ENCODE measurements at places on chromosomes 6 and 20. TPM values are rescaled to one million over a fixed set of nuclear protein-coding genes. Genes with fewer than 3 reads are reported as not detected.

- no peak overlapping the region for H3K27ac ChIP-seq
- no peaks in the 10 kb centered on the region for H3K36me3 ChIP-seq
- no peaks in the 10 kb centered on the region for H3K4me1 ChIP-seq
Measured at GRCh38 chr20:4427940-4428586, 293.6 kb upstream of the PRND start.

DNA sequence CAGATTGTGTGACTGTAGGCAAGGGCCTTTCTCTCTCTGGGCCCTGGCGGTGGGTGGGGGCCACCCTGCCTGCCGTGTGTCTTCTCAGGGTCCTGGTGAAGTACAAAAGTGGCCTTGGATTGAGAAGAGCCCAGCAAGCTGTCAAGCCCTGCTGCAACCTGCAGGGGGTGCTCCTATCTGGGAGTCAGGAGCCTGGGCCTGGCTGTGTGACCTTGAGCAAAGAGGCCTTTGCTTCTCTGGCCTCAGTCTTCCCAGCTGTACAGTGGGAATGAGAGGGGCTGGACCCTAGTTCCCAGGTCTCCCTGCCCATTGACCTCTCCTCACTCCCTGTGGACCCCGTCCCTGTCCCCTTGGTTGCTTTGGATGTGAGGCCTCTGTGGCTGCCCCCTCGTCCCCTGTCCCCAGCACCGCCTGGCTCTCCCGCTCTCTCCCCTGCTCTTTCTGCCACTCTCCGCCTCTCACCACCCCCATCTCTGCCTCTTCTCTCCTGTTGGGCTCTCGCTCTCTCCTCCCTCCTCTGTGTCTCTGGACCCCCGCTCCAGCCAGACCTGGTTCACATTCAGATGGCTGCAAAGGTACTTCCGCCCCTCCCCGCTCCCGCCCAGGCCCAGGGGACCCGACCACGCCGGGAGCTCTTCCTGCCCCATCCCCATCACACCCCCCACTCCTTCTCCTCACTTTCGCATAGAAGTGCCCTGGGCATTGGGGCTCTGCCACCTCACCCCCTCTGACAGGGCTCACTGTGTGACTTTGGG, 46.7 kb downstream of the SRC start:
- H3K27ac ChIP-seq, result no peak overlapping the region
- H3K4me1 ChIP-seq, result no peaks in the 10 kb centered on the region
- no peaks in the 10 kb centered on the region for H3K27me3 ChIP-seq
- H3K4me3 ChIP-seq, result no peak overlapping the region

DNA sequence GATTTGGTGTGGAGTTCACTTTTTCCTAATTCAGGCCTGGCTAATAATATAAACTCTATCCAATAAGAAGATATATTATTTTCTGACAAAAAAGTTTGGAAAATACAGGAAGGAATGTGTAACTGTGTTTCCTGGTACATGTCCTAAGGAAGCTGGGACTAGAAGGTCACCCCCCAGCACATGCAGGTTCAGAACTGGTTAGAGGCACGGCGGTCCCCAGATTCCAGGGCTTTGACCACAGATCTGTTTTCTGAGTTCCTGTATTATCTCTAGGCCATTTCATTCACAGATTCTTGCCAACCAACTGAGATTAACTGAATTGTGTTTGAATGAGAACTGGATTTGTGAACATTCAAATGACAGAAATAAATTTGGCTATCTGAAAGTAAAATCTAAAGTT, 94.5 kb downstream of the TULP4 start:
- peaks cover 8% of the 10 kb centered on the region for H3K4me1 ChIP-seq
- H3K4me3 ChIP-seq, result no peak overlapping the region
- no peak for DNase-seq
- H3K36me3 ChIP-seq, result no peaks in the 10 kb centered on the region
- no peak overlapping the region for H3K27ac ChIP-seq

DNA sequence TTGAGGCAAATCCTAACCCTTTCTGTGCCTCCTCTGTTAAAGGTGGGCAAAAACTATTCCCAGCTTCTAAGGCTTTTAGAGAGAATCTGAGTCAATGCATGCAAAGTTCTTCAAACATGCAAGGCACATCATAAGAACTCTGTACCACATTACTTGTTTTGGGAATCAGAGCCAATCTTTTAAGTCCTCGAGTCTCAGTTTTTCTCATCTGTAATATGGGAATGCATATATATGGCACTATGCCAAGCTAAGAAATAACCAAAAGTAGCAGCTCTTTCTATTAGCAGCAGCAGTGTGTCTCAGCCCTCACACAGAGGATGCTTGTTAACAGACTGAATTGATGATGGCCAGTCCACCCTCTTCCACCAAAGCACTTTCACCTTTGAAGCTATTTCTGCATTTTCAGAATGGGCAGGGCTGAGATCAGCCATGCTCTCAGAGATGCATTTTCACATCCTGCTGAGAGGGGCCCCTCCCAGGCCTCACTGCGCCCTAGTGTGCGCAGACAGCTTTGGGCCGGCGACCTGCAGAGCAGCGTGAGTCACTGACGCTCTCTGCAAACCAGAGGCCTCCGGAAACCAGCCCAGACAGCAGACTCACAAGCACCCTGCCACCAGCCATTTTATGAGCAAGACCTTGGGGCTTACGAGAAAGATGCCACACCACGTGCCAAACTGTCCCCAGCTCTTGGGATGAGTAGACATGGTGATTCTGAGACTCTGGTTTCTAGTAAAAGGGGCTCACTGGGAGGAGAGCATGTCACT, 138.0 kb downstream of the NFATC2 start:
- no peaks in the 10 kb centered on the region for H3K36me3 ChIP-seq
- no peak overlapping the region for H3K27ac ChIP-seq
- DNase-seq, result no peak
- H3K4me3 ChIP-seq, result no peak overlapping the region
- peaks cover 6% of the 10 kb centered on the region for H3K4me1 ChIP-seq

DNA sequence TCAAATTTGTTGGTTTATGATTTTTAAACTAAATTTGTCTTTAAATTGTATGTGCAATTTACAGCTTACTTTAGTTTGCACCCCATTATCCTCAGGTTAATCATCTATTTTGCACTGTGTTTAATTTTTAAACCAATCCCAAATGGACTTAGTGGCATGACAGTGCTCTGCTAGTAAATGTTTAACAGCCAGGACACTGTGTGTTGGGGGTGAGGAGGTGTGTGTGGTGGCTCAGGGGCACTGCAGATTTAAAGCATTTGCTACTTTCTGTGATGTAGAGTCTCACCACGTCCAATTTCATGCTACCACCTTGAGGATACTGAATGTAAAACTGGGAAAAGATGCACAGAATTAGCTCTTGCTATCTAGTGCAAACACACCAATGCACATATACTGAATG, 225.7 kb downstream of the HAO1 start:
- H3K4me3 ChIP-seq, result no peak overlapping the region
- no peaks in the 10 kb centered on the region for H3K36me3 ChIP-seq
- no peak for DNase-seq
- H3K27ac ChIP-seq, result no peak overlapping the region

DNA sequence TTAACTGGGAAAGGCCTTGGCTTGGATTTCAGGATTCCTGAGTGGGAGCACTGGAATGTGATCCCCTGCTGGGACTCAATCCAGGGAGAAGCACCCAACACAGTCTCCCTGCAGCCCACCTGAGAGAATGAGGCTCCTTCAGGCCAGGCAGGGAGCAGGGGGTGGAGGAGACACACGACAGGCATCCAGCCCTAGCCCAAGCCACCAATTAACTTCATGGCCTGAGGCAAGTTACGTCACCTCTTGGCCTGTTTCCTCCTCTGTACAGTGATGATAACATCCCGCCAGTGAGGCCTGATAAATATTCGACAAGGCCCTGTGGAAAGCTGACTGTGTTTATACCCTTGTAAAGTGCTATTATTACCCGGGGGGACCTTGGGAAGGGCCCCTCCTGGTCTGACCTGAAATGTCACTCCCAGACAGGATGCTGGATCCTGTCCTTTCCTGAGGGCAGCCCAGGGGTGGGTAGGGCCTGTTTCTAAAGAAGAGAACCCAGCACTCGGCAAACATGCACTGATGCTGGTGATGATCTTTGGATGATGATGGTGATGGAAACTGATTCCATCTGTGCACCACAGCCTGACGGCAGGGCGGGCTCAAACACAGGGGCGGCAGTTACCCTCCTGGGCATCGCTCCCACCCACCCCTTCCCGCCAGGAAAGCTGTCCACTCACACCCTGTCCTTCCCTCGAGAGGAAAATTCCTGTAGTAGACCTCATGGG, 12.4 kb downstream of the FRS3 start:
- no peak overlapping the region for H3K4me3 ChIP-seq
- H3K27ac ChIP-seq, result peak overlapping the region; percentile 7
- peaks cover 12% of the 10 kb centered on the region for H3K4me1 ChIP-seq
- peaks cover 19% of the 10 kb centered on the region for H3K36me3 ChIP-seq

DNA sequence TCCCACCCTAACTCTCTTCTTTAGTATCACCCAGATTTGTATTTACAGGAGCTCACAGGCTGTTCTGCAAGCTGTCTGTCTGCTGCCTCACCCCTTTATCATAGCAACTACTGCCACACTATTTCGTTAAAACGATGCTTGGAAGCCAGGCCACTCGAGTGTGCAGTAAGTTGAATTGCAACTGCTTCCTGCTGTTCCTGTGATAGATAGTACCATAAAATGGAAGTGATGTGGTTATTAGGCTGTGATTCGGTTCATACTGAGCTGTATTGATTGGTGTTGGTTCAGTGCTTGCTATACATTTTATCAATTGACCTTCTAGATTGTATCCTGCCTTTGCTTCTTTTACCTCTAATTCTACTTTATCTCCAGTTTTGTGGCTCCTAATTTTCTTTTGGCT, 325.4 kb downstream of the RNF144B start:
- no peak for DNase-seq
- no peaks in the 10 kb centered on the region for H3K27me3 ChIP-seq
- peaks cover 3% of the 10 kb centered on the region for H3K4me1 ChIP-seq
- no peaks in the 10 kb centered on the region for H3K36me3 ChIP-seq
- H3K27ac ChIP-seq, result no peak overlapping the region

- H3K36me3 ChIP-seq, result no peaks in the 10 kb centered on the region
- H3K4me3 ChIP-seq, result no peak overlapping the region
Measured at GRCh38 chr6:157608221-157609075, 214.6 kb upstream of the SNX9 start.

DNA sequence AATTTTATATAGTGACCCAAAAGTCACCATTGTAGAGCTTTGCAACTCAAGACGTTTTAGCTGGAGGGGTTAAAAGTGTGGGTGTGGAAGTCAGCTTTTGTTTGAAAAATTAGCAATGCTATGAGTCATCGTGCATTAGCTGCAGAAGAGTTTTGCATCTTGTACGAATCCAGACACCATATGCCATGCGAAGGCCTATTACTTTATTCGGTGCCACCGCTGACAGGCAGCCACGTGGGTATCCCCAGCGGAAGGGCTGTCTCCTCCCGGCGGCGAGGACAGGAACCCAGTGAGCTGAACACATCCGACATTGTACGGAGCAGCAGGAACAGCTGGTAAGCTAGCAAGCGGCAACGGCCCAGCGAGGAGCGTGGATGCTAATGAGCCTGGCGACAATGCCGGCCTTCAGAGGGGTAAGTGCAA, 84.4 kb downstream of the INSM1 start:
- H3K4me1 ChIP-seq, result no peaks in the 10 kb centered on the region
- H3K27me3 ChIP-seq, result no peaks in the 10 kb centered on the region
- H3K27ac ChIP-seq, result no peak overlapping the region
- DNase-seq, result no peak
- H3K36me3 ChIP-seq, result no peaks in the 10 kb centered on the region
- no peak overlapping the region for H3K4me3 ChIP-seq

DNA sequence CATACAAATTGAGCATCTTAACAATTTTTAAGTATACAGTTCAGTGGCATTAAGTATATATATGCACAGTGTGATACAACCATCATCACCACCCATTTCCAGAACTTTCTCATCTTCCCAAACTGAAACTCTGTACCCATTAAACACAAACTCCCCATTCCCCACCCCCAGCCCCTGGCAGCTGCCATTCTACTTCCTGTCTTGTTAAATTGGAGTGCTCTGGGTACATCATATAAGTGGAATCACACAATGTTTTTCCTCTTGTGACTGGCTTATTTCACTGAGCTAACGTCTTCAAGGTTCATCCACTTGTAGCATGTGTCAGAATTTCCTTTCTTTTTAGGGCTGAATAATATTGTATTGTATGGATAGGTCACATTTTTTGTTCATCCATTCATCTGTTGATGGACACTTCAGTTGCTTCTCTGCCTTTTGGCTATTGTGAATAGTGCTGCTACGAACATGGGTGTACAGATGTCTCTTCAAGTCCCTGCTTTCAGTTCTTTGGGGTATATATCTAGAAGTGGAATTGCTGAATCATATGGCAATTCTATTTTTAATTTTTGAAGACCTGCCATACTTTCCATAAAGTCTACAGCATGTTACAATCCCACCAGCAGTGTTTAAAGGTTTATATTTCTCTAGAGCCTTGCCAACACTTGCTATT, 19.6 kb upstream of the RREB1 start:
- H3K27ac ChIP-seq, result no peak overlapping the region
- DNase-seq, result no peak
- H3K36me3 ChIP-seq, result no peaks in the 10 kb centered on the region
- H3K27me3 ChIP-seq, result no peaks in the 10 kb centered on the region

DNA sequence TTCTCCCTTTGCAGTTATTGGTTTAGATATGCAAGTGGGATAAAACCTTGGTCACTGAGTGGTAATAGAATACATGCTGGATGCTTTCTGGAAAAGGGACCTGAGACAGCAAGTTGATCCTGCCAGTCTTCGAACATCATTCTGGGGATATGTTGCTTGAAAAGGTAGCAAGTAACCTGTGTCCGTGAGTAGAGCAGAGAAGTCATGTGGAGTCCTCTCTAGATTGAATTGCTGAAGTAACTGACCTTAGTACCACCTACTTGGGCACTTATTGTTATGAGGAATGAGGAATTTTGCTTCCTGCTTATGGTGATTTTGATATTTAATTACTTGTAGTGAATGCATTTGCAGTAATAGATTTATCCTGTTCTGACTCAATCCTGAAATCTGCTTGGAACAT, 367.3 kb upstream of the IMPG1 start:
- H3K27ac ChIP-seq, result no peak overlapping the region
- no peak for DNase-seq
- H3K36me3 ChIP-seq, result no peaks in the 10 kb centered on the region
- no peaks in the 10 kb centered on the region for H3K4me1 ChIP-seq

DNA sequence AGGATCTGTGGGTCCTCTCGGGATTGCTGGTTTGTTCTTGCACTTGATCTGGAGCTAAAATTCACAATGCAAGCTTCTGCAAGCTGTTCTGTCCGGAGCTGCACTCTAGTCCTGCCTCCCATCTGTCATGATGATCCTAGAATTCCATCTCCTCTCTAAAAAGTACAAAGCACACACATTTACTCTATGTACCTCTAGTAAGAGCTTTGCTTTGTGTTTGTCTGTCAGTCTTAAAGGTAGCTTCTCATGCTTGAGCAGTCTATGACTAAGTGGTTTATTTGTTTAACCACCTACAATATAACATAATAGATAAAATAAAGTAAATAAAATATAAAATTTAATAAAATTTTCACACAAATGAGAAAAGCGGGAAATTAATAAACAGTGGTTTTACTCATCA, 46.0 kb upstream of the PKIB start:
- no peak overlapping the region for H3K27ac ChIP-seq
- H3K4me3 ChIP-seq, result no peak overlapping the region
- no peaks in the 10 kb centered on the region for H3K4me1 ChIP-seq
- no peaks in the 10 kb centered on the region for H3K27me3 ChIP-seq
- DNase-seq, result no peak
- H3K36me3 ChIP-seq, result no peaks in the 10 kb centered on the region

- no peaks in the 10 kb centered on the region for H3K4me1 ChIP-seq
- H3K27me3 ChIP-seq, result no peaks in the 10 kb centered on the region
- no peak overlapping the region for H3K4me3 ChIP-seq
- H3K36me3 ChIP-seq, result no peaks in the 10 kb centered on the region
- no peak overlapping the region for H3K27ac ChIP-seq
Measured at GRCh38 chr20:56187534-56188165, 60.9 kb upstream of the MC3R start.

The TMEM74B gene
- 2.7 TPM for total RNA-seq

The PPP1R3G gene
- 0.83 TPM for total RNA-seq

The SYNGAP1 gene
- total RNA-seq, result 11.8 TPM

The FAM209B gene
- total RNA-seq, result not detected

The BNIP5 gene
- not detected for total RNA-seq

The WFDC10B gene
- total RNA-seq, result not detected

Measured in thyroid gland (tissue), 4 donors.